ENCODE measurements at places on chromosomes 1 and 21.

DNA sequence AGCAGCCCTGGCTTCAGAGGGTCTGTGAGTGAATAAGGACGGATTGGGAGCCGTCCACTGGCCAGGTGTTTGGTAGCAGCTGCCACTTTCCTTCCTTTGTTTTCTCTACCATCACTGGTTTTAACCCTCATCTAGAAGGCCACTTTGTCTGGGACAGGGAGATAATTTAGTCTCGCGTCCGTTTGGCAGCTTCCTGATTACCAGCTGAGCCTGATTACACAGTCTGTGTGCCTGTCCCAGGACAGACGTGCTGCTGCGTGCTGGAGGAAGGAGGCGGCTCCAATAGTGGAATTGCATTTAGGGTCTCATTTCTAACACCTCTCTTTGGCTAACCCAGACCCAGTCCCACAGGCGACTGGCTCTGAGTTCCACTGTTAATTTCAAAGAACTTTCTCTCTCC is 24.6 kb upstream of the CASQ2 start:
- DNase-seq = no peak

DNA sequence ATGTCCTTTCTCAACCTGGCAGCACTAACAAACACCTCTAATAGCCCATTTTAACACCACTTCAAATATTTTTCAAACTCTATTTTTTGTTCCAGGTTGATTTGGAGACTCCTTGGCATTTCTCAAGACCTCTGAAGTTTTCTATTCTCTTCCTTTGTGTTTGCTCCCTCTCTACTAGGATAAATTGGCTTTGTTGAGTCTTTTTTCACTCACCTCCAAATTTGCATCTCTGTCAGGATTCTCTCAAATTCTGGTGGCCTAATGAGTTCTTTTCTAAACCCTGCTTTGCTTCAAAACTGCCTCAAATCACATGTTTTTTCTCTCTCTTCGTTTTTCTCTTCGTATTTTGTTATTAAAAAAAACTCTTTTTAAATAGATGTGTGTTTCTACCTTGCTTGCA is 582.2 kb upstream of the ADGRL4 start:
- no peak for DNase-seq

DNA sequence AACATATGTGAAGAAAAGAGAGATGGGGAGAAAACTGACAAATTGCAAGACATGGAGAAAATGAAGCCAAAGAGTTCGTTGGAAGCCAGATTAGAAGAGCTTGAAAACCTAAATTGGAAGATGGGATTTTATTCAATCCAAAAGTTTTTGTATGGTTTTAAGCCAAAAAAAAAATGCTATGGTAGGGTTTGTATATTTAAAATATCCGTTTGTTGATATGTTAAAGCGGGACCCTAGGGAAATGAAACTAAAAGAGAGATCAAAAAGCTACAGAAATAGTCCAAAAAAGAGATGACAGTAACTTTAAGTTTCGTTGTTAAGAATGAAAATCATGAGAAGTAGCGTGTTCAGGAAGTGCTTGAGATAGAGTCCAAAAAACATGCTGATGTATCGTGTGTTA is 617.7 kb upstream of the ADGRL2 start:
- DNase-seq = no peak

- no peak for DNase-seq
These were observed 27.8 kb upstream of the TINAGL1 start for GRCh38 chr1:31548534-31548906.

DNA sequence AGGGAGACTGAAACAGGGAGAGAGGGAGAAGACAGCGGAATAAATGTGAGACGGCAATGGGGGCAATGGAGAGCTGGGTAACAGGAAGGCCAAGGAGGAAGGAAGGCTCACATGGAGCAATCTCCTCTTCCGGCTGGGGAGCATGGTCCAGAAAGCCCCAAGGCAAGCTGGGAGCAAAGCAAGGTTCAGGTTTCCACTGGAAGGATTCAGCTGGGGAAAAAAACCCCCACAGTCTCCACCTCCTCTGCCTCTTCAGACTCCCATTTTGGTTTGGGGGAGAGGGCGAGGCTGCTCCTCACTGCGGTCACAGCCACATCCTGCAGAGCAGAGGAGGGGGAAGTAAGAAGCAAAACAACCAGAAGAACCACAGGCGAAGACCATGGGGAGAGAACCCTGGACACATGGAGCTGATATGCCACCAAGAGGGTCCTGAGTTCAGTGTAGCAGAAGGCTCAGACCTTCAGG is 650 bp downstream of the TNFAIP8L2 start:
- DNase-seq = no peak

DNA sequence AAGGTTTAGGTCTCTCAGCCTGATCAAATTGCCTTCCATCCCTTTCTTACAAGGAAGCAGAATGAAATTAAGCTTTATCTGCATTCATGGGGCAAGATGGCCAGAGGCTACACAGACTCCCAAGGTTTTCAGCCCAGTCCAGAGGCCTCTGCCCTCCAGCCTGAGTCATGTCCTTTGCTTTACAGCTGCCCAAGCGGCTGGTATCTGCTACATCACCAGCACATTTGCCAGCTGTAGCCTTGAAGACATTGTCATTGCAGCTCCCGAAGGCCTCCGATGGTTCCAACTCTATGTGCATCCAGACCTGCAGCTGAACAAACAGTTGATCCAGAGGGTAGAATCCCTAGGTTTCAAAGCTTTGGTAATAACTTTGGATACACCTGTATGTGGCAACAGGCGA is 16.0 kb downstream of the HAO2 start:
- DNase-seq = no peak

- no peak for DNase-seq
These were observed 145.5 kb downstream of the USP25 start for GRCh38 chr21:15875286-15875685.

- no peak for DNase-seq
These were observed 126.0 kb upstream of the IPO9 start for GRCh38 chr1:201702936-201703335.
